KBM-7 (cell line): ENCODE measurements at places on chromosomes 4 and X.

GRCh38 chrX:38312436-38312835 is 14.9 kb downstream of the RPGR start:
- no peak for DNase-seq

- no peak for DNase-seq
These were observed 297.2 kb upstream of the AADAT start for GRCh38 chr4:170386971-170387370.

- DNase-seq = no peak
These were observed 732.5 kb downstream of the ARAP2 start for GRCh38 chr4:35511851-35512250.

DNA sequence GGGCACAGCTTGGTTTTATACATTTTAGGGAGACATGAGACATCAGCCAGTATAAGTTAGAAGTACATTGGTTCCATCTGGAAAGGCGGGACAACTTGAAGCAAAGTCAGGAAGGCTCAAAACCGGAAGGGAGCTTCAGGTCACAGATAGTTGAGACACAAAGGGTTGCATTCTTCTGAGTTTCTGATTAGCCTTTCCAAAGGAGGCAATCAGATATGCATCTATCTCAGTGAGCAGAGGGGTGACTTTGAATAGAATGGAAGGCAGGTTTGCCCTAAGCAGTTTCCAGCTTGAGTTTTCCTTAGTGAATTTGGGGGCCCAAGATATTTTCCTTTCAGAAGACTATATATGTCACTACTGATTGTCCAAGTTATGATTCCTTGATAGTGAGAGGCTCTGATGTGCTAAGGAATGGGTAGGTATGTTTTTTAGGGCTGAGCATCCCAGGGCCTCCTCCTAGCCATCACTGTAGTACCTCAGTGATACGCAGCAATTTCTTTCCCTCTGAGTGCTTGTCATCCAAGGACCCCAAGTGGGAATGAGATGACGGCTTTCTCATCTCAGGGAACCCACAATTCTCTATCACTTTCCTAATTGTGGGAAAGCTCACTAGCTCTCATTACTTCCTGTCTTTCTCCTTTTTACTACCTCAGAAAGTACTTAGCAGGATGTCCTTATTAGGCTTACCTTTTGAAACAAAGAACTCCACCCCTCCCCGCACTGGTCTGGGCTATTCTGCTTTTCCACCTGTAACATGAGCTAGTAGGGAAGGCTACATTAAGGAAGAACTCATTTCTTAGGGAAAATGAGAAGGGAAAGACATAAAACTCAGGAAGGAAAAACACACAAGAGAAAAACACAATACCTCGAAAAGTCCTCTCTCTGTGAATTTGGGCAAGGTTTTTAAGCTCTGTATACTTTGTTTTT is 632.7 kb downstream of the RAPGEF2 start:
- DNase-seq = no peak

DNA sequence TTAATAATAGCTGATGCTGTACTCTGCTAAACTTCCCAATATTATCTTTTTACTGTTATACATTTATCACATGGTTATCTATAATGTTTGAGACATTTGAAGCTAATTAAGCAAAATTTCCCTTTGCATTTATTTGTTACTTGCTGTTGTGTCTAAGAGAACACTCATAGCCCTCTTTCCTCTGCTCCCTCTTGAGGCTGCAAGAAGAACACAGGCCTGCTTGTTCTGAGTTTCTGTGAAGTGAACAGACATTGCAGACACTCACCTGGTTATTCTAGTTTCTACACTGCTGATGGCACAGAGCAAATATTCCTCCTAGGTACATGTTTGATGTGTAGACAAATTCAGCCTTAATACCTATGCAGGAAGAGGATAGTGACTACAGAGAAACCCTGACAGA is 367.8 kb downstream of the GASK1B start:
- no peak for DNase-seq

GRCh38 chr4:100657187-100657586 is 139.4 kb upstream of the EMCN start:
- DNase-seq = no peak

GRCh38 chrX:48001260-48001659 is 2.5 kb downstream of the ZNF182 start:
- no peak for DNase-seq

GRCh38 chr4:80180743-80181142 is 16.6 kb upstream of the PRDM8 start:
- no peak for DNase-seq

DNA sequence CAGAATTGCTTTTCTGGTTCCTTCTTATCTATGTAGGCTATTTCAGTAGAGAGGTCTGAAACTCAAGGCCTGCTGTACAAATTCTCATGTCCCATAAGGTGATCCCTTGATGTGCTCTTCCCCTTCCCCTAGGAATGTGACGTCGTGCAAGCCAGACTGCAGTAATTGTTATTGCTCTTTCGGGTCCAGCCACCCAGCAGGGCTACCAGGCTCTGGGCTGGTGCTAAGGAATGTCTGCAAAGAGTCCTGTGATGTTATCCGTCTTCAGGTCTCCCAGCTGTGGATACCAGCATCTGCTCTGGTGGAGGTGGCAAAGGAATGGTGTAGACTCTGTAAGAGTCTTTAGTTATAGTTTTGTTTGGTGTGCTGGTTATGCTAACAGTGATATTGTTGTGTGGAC is 378.7 kb downstream of the C4orf33 start:
- DNase-seq = no peak

- DNase-seq = no peak
These were observed 21.5 kb upstream of the HTRA3 start for GRCh38 chr4:8248091-8248490.

GRCh38 chrX:24464836-24465531 is at the start of gene PDK3:
Gene PDK3 (plus strand): TSS chrX:24465286. CDS start chrX:24465456, 170 bp downstream.
- DNase-seq = peak; percentile 98

DNA sequence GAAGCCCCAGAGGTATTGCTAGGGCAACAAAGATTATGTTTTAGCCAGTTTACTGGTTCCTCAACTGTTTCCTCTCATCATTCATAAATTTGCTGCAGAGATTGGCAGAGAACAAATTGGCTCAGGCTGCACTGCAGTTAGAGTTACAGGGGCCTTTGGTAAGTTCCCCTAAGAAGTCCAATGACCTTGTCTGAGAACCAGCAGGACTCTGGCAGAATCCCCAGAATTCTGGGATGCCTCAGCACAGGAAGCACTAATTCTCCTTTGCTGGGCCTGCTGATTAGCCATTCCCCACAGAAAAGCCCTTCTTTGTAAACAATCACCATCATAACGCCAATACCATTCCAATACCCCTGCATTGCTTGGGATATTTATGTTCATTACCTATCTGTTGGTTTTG is 151.3 kb downstream of the USP46 start:
- no peak for DNase-seq

DNA sequence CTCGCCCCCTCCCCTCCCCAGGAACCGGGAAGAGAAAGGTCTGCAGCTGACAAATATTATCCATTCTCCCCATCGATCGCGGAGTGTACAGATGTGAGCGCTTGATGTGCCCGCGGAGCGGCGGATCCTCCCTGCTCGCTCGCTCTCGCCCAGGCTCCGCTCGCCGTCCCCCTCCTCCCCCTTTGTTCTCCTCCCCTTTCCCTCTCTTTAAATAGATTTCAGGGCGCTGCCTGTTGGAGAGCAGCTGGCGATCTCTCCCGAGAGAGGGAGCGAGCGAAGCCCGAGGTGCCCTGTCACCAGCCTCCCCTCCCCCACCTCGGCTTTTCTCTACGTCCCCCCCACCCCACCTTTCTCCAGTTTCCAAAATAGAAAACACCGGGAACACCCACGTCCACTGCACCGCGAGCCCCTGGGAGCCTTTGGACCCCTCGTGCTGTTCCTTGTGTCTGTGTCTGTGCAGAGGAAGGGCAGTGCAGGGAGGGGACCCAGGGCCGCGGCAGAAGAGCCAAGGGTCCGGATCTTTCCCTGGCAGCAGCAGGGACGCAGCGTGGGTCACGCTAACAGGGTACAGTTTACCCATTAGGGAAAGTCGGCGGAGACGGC is 56.6 kb upstream of the BCOR start:
- DNase-seq = peak; percentile 68

GRCh38 chr4:6423575-6423974 is 48.8 kb downstream of the PPP2R2C start:
- DNase-seq = no peak

GRCh38 chrX:37509349-37509748 is 62.1 kb upstream of the LANCL3 start:
- DNase-seq = peak; percentile 46

DNA sequence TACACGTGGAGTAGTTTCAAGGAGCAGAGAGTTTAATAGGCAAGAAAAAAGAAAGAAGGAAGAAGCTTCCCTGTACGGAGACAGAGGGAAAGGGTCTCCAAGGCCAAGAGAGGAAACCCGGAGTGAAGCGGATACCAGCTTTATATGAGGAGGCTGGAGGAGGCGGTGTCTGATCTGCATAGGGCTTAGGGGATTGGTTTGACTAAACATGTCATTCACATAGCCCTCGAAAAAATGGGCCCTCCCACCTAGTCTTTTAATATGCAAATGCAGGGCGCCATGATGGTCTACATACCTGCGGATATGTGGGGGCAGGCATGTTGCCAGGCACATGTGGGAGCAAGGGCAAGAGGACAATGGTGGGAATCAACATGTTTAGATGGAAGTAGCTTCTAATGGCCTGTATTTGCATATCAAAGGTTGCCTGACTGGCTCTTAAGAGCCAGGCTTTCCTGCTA is 103.1 kb upstream of the UGT8 start:
- no peak for DNase-seq

DNA sequence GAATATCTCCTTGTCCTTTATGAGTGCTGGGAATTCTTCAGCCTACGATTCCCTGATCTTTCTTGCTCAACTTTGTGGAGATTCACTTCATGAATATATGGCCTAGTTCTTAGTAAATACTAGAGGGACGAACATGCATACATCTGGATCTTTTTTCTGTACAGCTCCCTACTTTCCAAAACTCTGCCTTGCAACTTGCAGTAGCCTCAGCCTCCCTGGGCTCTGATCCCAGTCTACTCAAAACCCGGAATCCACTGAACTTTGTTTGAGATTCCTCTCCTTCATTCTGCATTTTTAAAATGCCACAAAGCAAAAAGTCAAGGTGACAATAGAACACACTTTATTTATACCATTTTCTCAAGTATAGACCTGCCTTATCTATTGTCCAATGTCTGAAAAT is 50.0 kb upstream of the PCDH7 start:
- DNase-seq = no peak

DNA sequence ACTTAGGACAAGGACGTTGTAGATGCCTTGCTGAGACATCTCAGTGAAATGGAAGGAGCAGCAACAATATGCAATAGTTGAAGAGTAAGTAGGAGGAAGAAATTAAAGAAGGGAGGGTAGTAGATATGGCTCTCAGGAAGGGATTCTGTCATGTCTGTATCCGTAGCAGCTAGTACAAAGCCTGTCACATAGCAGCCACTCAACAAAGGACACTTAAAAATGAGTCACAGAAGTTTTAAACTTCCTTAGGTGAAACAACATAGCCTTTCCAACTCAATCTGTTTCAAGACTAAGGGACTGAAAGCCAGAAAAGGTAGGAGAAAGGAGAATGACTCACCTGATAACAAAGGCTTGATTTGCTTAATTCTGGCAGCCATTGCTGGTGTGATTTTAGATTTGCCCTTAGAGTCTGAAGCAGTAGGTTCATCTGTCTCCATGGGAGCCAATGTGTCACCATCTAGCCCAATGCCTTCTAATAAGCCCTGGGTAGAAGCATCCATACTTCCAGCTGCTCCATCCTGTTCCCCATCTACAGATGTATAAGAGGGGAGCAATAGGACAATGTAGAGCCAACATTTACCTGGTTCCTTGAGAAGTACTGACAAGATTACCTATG is 86.6 kb downstream of the HUWE1 start:
- DNase-seq = no peak

DNA sequence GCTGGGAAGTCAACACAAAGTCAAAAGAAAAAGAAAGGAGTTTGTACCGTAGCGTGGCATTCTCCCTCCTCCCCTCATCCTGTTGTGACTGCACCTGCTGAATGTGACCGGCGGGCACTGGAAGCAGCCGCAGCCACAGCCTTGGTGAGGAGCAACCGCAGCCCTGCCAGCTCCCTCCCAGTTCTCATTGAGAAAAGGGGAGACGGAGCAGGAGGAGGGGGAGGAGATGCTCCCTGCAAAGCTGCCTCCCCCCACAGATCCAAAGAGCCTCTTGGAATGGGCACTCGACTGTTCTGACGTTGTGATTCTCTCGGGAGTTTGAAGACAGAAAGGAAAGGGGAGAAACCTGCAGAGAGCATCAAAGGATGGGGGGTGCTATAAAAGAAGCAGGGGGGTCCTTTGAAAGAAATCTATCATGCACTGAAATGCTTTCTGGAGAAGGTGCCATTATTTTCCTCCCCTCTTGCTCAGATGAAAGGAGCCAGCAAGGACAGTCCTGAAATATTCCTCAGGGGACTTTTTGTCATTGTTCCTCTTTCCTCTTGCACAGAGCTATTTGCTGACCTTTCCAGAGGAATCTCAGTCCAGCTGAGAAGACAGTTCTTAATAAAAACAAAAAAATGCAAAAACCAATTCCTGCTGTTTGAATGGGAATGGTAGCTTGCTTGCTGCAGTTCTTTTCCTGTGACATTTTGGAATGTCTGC is 429.7 kb downstream of the MAPK10 start:
- no peak for DNase-seq

GRCh38 chr4:105426187-105426897 is 47.5 kb downstream of the PPA2 start:
- no peak for DNase-seq

DNA sequence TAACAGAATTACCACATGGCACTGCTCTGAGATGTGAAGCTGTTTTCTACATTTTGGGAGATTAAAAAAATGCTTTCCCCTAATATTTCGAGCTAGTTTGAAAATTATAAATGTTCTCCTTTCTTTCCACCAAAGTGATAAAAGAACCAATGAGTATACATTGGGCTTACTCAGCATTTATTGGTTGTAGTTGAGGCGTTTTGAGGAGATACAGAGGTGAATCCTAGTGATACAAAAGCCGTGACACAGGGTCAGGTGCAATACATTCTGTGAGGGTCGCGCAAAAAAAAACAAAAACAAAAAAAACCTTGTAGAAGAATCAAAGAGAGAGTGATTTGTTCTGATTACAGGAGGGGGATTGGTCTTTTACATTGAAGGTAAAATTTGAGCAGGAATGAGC is 32.4 kb upstream of the CYP4V2 start:
- no peak for DNase-seq
